Peyer's patch (tissue), 4 donors: ENCODE measurements at places on chromosomes 16 and 17. TPM values are rescaled to one million over a fixed set of nuclear protein-coding genes. Genes with fewer than 3 reads are reported as not detected.

The SYCE1L gene
- total RNA-seq = not detected

The OR1A1 gene
- total RNA-seq = not detected

The SBK1 gene
- 0.94 TPM for total RNA-seq

The CHST5 gene
- total RNA-seq = 160 TPM

DNA sequence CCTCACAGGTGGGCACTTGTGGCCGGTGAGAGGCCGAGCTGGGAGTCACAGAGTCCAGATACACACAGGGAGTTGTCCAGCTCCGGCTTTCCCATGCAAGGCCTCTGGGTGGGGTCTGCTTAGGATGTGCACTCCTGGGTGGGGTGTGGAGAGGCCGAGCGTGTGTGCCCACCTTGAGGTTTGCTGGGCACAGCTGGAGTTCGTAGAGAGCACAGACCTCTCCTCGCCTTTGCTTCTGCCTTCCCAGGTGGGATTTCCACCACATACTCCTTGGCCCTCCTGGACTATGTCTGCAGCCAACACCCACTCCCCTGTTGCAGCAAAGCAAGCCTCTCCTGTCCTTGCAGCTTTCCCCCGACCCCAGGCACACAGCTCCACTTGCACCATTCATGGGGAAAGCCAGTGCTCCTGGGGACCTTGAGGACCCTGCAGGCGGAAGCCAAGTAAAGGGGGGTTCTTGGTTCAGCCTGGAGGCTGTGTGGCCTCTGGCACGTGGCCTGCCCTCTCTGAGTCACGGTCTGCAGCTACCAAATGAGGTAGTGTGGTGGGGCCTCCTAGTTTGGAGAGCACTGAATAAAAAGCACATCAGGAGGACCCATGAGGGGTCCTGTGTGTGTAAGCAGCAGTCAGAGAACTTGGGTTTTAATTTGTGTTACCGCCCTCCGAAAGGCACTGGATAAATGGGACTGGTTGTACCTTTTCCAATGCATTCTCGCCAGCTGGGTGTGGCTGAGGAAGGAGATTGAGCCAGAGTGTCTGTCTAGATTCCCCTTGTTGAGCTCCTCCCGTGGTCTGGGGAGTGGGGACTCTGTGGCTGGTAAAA lies 31.5 kb downstream of the MPRIP start:
- peak; percentile 34 for DNase-seq

GRCh38 chr17:49699966-49700575 lies 7.7 kb downstream of the SLC35B1 start:
- DNase-seq = no peak

- peak; percentile 37 for DNase-seq
Observed at GRCh38 chr17:78665952-78666920, 89.0 kb upstream of the DNAH17 start.

DNA sequence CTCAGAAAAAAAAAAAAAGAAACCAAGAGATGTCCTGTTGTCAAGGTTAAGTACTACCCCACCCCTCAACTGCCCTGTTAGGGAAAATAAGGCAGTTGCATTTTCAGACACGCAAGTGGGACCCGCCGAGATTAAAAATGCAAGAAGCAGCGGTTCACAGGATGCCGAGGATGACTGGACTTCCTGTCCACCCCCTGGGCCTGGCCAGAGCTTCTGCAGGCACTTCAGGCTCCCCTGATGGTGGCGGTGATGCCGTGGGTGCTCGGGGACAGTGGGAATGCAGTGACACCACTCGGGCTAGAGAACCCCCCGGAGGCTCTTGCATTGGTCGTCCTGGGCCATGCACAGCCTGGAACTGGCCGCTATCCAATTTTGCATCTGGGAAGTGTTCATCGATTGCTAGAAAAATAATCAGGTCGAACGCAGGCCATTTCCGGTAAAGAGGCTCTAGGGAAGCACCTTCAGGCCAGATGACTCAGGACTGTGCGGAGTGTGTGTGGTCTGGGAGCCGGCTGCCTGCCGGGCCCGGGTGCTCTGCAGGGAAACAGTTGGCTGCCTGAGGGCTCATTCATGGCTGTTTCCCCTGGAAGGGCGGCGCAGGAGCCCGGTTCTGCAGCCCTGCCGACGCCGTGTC lies 13.4 kb upstream of the CRISPLD2 start:
- no peak for DNase-seq

DNA sequence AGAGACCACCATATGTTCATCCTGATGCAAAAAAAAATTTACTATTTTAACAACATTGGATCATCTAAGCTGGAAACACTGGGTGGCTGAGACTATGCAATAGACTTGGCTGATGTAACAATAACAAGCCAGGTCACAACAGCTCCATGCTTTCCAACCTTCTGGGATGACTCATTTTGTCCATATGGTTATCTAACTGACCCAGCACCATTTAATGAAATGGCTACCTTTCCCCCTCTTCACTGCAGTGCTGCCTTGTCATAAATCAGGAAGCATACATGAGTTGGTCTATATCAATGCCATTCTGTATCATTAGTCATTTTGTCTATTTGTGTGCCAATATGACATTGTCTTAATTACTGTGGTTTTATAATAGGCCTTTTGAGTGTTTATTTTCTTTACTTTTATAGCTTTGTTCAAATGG lies 217.6 kb upstream of the KCNJ16 start:
- no peak for DNase-seq
